ENCODE measurements at places on chromosomes 1 and 21.

DNA sequence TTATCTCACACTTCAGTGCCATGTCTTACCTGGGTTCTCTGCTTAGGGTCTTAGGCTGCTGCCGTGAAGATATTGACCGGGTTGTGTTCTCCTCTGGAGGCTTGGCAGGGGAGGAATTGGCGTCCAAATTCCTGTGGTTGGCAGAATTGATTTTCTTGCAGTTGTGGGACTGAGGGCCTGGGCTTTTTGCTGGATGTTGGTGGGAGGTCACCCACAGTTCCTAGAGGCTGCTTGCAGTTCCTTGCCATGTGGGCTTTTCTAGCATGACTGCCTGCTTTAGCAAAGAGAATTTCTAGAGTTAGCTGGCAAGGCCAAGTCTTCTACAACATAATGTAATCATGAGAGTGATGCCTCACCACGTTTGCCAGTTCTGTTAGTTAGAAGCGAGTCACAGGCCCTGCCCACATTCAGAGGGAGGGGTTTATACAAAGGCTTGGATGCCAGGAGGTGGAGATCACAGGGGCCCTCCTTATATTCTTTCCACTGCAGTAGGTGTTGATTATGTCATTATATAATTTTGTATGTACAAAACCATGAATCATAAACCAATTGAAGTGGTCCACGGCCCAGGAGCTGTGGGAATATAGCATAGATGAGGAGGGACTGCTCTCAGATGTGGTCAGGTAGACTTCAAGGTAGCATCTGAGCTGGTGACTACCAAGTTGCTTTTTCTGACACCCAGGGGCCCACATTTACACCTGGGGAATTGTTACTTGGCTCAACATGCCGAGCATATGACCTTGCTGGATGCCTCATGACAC, 6.6 kb downstream of the UBL4B start:
- DNase-seq, result no peak

DNA sequence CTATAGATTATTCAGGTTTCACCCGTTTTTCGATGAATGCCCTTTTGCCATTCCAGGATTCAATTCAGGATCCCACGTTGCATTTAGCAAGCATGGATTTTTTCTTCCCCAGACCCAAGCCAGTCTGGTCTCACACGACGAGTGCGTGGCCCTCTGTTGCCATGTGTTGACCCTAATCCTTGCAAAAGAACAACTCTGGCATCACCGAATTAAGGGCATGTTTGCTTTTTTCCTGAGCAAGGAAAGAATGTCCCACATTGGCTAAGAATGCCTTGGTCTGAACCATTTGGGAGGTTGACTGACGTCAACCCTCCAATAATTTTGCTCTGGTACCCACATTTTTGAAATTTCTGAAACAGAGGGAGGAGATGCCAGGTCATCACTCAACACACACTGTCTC, 153.0 kb upstream of the WNT4 start:
- no peak for DNase-seq

- no peak for DNase-seq
These were observed 8.3 kb upstream of the KANK4 start for GRCh38 chr1:62327360-62328055.

GRCh38 chr1:174114788-174115448, 44.4 kb upstream of the RABGAP1L start:
- peak; percentile 55 for DNase-seq

GRCh38 chr1:11600836-11601235, 53.4 kb downstream of the FBXO2 start:
- no peak for DNase-seq

DNA sequence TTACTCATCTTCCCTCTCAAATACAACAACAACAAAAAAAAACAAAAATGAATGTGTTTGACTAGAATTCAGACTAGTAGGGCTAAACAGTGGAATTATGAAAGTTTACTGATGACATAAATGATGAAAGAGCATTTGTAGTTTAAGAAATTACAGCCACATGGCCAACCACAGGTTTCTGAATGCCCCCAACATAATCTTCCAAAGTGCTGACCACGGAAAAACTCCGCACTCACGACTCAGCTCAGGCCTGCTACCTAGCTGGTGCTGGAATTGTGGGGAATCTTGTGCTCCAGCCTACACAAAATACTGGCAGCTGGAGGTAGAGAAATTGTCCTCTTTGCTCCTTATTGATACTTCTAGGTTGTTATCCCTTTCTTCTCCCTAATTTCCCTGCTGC, 23.6 kb upstream of the TBX15 start:
- no peak for DNase-seq

DNA sequence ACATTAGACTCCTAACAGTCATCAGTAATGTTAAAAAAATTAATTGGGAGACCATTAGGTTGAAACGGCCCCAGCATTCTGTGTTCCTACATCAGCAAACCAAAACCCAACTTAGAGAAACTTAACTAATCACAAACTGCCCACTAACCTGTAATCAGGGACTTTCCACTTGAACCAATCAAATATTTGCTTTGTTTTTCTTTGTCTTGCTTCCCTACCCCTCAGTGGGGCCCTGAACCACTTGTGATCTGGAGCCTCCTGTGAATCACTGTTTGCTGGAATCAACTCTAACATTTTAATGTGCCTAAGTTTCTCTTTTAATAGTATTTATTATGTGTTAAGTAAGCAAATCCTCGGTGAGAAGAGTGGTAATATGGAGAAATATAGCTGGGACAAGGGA, 64.0 kb downstream of the ABCA4 start:
- DNase-seq, result no peak

DNA sequence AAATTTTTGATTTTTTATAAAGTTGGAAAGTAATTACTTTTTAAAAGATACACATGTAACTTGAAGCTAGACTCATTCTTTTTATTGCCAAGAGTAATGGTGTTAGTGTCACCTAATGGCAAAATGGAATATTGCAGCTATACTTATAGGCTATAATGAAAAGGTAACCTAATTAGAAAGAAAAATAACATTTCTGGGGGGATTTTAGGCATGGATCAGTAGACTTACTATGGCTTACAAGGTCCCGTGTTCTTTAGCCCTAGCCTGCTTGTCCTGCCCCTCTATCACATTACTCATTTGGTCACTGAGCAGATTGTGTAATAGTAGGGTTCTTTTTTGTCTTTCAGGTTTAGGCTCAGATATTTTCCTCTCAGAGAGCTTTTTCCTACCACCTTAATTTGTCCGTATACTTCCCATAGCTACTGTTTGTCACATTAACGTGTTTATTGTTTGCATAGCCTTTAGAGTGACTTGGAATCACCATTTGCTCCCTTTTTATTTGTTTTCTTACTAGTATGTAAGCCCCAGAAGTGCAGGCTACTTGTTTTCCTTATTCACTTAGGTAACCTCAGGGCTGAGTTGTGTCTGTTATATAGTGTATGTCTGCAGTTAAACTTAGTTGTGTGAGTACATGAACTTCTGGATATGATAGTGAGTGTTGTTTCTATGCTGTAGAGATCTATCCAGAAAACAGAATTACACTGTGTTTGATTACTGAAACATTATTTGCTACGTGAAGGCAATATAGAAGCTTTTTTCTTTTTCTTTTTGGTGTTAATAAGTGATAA, 58.7 kb downstream of the RABGAP1L start:
- DNase-seq, result no peak

GRCh38 chr1:89948722-89949345, 46.1 kb upstream of the ZNF326 start:
- no peak for DNase-seq

DNA sequence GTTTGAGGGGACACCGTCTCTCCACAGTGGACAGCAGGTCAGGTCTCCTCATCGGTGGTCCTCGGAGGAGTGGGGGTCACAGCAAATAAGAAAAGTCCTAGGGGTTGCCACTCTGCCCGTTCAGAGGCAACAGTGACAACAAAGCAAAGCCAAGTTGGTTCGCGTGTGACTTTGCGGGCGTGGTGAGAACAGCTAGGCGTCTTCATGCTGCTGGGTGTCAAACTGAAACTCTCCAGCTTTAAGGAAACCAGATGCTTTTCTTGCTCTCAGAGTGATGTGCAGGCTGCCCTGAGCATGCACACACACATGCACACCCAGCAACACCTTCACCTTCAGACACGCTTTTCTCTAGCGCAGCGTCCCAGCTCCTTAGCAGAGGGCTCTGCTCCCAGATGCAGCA, 70.1 kb upstream of the ARHGEF16 start:
- no peak for DNase-seq

DNA sequence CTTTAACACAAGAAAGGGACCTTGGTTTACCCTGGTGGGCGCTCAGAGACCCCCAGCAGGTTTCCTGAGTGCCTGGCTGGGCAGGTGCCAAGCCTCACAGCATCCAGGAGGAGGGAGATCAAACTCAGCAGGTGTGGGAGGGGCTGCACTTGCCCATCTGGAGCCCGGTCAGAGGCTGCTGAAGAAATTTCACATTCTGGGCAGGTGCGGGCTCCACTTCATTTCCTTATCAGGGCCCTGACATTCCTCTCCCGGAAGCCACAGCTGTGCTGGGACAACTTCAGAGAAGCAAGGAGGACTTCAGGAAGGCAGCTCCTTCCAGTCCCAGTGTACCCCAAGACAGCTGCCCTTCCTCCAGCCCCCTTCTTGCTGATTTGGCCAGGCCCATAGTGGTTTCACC, 82.9 kb downstream of the ITPKB start:
- no peak for DNase-seq

DNA sequence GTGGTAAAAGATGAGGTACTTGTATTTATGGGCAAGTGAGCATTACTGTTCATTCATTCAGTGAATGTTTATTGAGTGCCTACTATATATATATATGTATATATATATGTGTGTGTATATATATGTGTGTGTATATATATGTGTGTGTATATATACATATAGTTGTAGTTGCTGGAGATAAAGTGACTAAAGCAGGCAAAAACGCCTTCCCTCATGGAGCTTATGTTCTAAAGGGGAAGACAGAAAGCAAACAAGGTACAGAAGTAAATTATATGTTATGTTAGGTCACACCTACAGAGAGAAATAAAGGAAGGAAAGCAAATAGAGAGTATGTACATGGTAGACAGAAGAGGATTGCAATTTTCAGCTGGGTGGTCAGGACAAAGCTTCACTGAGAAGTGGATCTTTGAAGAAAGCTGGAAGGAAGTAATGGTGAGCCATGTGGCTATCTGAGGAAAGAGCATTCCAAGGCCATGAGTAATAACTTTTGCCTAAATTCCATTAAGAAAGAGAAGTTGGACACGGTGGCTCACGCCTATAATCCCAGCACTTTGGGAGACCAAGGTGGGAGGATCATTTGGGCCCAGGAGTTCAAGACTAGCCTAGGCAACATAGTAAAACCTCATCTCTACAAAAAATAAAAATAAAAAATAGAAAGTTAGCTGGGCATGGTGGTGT, 33.5 kb upstream of the KLF17 start:
- no peak for DNase-seq

- DNase-seq, result no peak
These were observed 121.2 kb downstream of the SLC45A1 start for GRCh38 chr1:8439015-8439702.

DNA sequence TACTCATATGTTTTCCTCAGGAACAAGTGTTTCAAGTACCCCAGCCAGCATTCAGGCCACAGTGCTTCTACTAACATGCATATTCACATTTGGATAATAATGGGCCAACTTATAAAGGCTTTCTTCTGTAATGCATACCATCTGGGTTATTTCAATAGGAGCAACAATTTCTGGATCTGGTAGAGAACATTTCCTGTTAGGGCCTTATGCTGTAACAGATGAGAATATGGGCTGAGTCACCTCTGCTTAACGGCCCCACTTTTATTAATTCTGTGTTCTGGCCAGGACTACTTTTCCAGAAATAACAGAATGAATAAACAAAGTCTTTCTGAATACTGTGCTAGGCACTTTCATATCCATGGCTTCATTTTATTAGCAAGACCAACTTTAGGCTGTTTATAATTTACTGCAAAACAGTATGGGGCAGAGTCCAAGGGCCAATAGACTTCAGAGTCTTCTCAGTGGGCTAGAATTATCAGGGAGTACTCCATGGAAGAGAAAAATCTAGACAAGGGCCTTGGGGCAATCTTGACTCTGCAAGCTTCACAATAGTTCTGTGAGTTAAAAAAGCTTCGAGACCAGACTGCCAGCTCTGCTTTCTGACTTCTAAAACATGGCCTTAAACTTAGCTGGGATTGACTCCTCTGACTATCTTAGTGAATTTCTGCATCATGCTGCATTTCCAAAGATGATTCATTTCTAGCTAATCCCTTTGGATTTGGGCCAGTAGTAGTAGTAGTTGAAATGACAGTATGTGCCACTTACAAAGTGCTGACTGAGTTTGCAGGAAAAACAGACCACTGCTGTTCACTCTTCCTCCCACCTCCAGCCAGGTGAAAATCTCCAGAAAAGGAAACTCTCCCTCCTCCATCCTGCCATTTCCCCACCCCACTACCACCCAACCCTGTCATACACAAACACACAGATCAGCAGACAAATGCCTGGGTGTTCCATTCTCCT, 8.2 kb upstream of the SSX2IP start:
- DNase-seq, result no peak

- no peak for DNase-seq
These were observed 5.5 kb upstream of the ANKRD35 start for GRCh38 chr1:145891143-145891542.

Data from stimulated activated effector memory CD8-positive, alpha-beta T cell treated with anti-CD3 and anti-CD28 coated beads, Interleukin-12 subunit alpha, Interleukin-12 subunit beta, amount 100 ng/mL, for 72 hours (primary cell).